Central memory CD8-positive, alpha-beta T cell (primary cell): ENCODE measurements at places on chromosomes 2 and 18.
A peak's percentile ranks its signal among the peaks of the same experiment; 100 is the strongest.

GRCh38 chr2:33275689-33276444 is 200.6 kb upstream of the RASGRP3 start:
- peaks cover 8% of the 10 kb centered on the region for H3K4me1 ChIP-seq
- H3K27ac ChIP-seq = peak overlapping the region; percentile 64
- no peaks in the 10 kb centered on the region for H3K36me3 ChIP-seq
- no peaks in the 10 kb centered on the region for H3K27me3 ChIP-seq
- peak; percentile 62 for DNase-seq

DNA sequence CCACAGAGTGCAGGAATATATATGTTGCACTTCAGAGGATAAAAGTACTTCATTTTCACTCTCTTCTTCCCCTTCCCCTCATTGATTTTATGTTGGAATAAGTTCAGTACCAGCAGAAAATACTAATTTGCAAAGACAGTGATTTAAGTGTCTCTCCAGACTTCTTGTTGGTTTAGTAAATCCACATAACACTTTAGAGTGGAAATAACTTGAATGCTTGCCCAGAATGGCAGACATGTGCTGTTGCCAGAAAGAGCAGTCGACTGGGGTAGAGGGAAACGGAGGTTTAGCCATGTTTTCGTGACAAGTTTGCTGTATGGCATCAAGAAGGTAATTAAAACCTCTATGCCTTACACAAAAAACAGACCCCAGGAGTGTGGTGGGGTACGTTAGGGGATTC is 246.0 kb upstream of the CXCR4 start:
- DNase-seq = no peak
- peaks cover 16% of the 10 kb centered on the region for H3K4me1 ChIP-seq
- H3K4me3 ChIP-seq = no peak overlapping the region
- no peaks in the 10 kb centered on the region for H3K36me3 ChIP-seq
- H3K27ac ChIP-seq = no peak overlapping the region

DNA sequence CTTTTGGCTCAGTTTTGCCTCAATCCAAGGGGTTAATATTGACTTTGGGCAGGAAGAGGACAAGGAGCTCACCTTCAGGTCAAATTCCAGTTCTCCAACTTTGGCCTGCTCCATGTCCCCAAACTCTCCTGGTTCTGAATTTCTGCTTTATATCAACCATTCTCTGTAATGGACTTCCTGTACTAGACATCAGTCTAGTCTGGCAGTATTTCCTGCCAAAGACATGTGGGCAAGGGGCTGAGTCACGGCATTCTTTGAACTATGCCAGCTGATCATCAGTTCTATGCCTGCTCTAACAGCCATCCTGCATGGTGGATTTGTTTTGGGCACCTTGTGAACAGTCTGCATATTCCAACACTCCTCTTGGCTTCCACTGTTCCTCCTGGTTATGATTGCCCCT is 199.4 kb downstream of the ZEB2 start:
- H3K36me3 ChIP-seq = peaks cover 6% of the 10 kb centered on the region
- H3K27ac ChIP-seq = peak overlapping the region; percentile 68
- H3K27me3 ChIP-seq = no peaks in the 10 kb centered on the region
- peaks cover 38% of the 10 kb centered on the region for H3K4me1 ChIP-seq

- peak; percentile 39 for DNase-seq
- H3K4me3 ChIP-seq = peak within 1 kb of the TSS; percentile 80
- H3K27ac ChIP-seq = peak within 1 kb of the TSS; percentile 83
Measured at GRCh38 chr2:37344453-37345361, at the start of gene QPCT. Gene QPCT (plus strand): TSS chr2:37344630. CDS start chr2:37344732, 102 bp downstream.

GRCh38 chr18:57443702-57444101 is 8.5 kb downstream of the ONECUT2 start:
- no peak overlapping the region for H3K27ac ChIP-seq
- H3K4me1 ChIP-seq = peaks cover 9% of the 10 kb centered on the region
- DNase-seq = no peak
- peaks cover 80% of the 10 kb centered on the region for H3K27me3 ChIP-seq

DNA sequence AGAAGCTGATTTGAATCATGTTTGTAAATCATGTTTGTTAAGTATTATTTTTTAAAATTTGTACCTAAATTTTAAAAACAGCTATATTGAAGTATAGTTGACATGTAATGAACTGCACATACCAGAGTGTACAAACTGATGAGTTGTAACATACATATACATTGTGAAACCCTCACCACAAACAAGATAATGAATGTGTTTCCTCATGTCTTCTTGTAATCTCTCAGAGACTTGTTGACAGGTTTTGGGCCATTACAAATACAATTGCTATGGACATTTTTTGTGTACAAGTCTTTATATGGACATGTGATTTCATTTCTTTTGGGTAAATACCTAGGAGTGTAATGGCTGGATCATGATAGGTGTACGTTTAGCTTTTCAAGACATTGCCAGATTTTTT is 21.5 kb downstream of the WDR43 start:
- no peaks in the 10 kb centered on the region for H3K27me3 ChIP-seq
- H3K4me3 ChIP-seq = no peak overlapping the region
- no peak for DNase-seq

GRCh38 chr2:207683879-207684627 is 27.4 kb upstream of the CCNYL1 start:
- H3K27me3 ChIP-seq = peaks cover 10% of the 10 kb centered on the region
- no peak for DNase-seq
- H3K4me3 ChIP-seq = no peak overlapping the region
- H3K27ac ChIP-seq = no peak overlapping the region
